ENCODE measurements at places on chromosomes 1 and 21.
A peak's percentile ranks its signal among the peaks of the same experiment; 100 is the strongest.

DNA sequence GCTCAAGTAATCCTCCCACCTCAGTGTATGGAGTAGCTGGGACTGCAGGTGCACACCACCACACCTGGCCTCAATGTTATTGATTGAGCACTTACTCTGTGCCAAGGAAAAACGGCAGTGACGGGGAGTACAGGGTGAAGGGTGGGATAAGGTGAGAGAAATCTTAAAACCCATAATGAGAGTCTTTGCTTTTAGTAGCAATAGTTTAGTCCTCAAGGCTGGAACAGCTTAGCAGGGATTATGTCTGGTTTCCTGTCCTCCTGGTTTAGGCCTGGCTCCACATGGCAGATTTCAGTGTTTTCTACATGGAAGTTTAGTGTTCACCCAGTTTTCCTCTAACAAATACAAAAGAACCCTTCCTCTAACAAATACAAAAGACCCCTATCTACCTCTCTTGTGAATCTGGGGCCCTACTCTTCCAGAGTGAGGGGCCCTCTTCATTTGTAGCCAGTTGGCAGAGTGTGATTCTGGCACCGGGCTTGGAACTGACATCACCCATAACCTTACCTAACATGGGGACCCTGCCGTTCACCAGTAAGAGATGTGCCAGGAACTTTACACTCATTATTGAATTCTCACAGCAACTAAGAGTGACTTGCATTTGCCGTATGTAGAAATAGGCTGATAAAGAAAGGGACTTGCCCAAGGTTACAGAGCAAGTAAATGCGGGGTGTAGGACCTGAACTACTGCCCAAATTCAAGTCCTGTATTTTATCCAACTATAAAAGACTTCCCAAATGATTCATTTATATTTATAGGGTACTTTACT is 6.9 kb downstream of the ZNF691 start:
- no peak for DNase-seq

GRCh38 chr21:29708401-29708800 is 231.4 kb downstream of the GRIK1 start:
- DNase-seq = no peak

DNA sequence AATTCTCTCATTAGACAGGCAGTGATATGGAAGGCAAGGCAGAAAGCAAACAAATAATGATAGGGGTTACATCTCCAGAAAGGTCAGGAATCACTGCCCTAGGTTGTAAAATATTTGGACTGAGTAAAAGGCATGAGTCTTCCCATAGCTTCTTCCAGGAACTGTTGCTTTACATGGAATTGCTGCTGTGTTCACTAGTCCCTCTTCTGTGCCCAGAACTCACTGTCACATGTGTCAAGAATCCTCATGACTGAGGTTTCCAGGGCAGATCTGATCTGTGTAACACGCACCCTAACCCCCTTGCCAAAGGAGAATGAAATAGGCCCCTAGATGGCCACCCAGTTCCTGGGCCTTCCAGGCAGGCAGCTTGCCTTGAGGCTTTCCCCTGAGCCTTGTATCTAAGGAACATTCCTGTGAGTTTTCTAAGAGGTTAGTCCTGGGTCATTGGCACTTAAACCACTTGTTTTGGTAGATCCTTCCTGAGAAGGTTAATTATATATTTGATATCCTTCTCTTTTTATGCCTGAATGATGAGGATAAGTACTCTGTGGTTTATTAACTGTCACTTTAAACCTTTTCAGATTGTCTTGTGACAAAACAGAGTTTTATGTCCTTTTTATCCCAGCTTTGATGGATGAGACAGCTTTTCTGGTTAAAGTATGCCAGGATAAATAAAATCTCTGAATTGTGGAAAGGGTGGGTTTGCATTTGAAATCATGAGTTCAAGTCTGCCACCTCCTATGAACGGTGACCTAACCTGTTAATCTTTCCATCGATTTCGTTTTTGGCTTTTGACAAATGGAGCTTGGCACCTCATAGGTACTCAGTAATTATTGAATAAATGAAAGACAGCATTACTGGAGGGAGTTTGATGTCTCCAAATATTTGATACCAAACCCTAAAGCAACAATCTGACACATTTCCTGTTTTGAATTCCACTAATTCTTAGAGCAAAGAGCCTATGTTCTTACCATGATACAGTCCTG is 163.3 kb downstream of the DHRS3 start:
- DNase-seq = no peak

DNA sequence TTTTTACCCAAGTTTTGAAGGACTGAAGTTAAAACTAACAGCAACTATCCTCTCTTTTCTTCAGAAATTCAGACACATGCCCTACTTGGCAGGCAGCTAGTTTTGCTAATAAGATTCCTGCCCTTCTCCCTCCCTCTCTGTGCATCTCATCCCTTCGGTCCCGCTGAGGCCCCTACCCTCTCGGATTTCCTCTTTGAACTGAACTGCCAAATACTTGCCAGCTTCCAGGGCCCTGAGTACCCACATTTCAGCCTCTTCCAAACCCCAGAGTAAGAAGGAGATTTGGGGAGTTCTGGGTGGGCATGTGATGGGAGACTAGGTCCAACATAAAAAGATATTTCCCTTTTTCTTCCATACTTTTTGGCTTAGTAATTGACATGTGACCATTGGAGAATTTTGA is 116.5 kb upstream of the JUN start:
- no peak for DNase-seq

- DNase-seq = no peak
Measured at GRCh38 chr1:59436637-59437036, 139.7 kb downstream of the FGGY start.

DNA sequence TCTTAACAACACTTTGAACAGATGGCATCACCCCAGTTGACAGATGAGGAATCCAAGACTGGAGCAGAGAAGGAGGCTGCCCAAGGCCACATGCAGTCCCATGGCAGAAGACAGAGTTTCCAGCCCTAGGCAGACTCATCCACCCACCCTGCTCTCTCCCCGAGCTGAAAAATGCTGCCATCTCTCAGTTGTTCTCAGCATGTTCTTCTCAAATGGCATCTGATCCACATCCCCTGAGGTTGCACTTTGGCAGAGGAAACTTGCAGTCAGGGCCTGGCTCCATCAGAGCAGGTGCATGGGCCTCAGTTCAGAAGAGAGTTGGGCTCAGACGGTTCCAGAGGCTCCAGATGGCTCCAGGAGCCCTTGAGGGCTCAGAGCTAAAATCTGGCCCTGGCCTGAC is 709.4 kb downstream of the MATN1 start:
- DNase-seq = no peak

- no peak for DNase-seq
Measured at GRCh38 chr1:23862640-23863039, 5.5 kb downstream of the FUCA1 start.

DNA sequence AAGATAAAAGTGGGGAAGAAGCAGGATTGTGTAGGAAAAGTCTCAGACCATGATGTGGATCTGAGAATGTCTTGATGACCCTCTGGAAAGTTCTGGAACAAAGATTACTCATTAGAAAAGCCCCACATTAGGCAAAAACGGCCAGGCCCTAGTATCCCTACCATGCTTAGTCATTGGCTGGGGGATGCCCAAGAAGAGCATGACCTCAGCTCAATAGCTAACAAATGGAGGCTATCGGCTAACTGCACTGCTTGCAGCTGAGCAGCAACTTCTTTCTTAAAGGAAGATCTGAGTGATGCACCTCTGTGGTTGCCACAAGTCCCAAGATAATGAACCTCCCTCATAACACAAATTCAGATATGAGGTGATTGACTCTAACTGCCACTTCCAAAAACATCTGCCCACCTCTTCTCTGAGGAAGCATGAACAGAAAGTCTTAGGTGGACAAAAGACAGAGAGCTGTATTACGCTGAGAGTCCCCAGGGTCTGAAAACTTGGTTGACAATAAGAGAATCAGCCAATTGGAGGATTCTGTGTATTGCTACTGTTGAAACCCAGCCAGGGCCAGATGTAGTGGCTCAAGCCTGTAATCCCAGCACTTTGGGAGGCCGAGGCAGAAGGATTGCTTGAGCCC is 64.6 kb upstream of the AK4 start:
- DNase-seq = no peak

DNA sequence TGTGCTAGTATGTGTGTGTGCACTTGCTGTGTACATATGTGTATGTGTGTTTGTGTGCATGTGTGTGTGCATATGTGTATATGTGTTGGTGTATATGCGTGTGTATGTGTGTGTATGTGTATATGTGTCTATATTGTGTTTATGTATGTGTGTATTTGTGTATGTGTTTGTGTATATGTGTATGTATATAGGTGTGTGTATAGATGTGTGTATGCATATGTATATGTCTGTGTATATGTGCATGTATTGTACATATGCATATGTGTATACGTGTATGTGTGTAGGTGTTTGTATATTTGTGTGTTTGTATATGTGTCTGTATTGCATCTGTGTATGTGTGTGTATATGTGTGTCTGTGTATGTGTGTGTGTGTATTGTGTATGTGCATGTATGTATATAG is 59.1 kb downstream of the EDN2 start:
- DNase-seq = no peak

DNA sequence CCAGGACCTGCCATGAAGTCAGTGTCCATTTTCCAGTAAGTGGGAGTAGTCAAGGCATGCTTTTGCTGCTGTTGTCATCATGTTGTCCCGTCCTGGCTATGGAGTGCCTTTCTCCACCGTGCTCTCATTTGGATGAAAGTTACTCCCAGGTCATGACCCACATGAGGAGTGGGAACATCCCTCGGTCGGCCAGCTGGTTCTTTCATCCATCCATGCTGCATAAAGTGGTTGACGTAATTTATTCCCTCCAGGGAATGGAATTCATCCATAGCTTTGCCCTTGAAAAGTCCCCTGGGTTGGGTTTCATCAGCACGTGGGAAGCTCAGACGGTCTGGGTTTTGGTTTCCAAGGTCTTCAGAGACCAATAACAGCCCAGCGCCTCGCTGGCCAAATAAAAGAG is 11.6 kb downstream of the PLA2G2A start:
- DNase-seq = no peak

GRCh38 chr1:164891615-164892014 is 332.6 kb downstream of the PBX1 start:
- DNase-seq = no peak

DNA sequence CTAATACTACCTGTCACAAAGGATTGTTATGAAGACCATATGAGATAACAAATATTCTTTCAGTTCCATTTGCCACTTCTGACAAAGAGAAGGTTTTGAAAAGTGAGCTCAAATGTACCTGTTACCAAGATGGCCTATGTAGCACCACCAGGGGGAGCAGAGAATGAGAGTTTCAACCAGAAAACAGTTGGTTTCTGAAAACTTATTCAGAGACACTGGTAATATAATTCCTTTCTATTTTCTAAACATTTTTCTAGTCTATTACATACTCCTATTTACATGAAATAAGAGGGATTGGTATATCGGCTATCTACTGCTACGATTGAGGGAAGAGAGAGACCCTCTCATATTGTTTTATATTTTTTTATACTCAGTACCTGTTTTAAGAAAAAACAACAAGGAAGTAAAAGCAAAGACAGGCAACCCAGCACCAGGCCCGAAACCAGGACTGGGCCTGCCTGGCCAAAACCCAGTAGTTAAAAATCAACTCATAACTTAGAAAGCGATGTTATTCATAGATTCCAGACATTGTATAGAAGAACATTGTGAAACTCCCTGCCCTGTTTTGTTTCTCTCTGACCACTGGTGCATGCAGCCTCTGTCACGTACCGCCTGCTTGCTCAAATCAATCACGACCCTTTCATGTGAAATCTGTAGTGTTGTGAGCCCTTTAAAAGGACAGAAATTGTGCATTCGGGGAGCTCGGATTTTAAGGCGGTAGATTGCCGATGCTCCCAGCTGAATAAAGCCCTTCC is 48.3 kb downstream of the IL23R start:
- DNase-seq = peak; percentile 18

GRCh38 chr1:94215955-94216354 is 21.4 kb downstream of the ARHGAP29 start:
- DNase-seq = no peak

DNA sequence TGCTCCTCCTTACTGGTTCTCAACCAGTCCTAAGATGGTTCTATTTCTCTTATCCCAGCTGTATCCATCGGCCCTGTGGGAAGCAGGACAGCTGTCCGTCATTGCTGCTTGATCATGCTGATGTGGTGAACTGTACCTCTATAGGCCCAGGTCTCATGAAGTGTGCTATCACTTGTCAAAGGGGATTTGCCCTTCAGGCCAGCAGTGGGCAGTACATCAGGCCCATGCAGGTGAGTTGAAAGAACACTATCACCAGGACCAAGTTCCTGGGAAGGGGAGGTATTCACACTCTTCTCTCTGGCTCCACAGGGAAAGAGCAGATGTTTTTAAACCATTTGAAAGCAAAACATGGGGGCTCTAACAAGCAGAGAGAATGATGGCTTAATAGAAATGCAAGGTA is 302.6 kb downstream of the PAPPA2 start:
- DNase-seq = no peak

GRCh38 chr1:24898152-24898908 is 31.7 kb downstream of the RUNX3 start:
- peak; percentile 65 for DNase-seq

GRCh38 chr21:41705546-41706262 is 61.1 kb downstream of the RIPK4 start:
- no peak for DNase-seq

DNA sequence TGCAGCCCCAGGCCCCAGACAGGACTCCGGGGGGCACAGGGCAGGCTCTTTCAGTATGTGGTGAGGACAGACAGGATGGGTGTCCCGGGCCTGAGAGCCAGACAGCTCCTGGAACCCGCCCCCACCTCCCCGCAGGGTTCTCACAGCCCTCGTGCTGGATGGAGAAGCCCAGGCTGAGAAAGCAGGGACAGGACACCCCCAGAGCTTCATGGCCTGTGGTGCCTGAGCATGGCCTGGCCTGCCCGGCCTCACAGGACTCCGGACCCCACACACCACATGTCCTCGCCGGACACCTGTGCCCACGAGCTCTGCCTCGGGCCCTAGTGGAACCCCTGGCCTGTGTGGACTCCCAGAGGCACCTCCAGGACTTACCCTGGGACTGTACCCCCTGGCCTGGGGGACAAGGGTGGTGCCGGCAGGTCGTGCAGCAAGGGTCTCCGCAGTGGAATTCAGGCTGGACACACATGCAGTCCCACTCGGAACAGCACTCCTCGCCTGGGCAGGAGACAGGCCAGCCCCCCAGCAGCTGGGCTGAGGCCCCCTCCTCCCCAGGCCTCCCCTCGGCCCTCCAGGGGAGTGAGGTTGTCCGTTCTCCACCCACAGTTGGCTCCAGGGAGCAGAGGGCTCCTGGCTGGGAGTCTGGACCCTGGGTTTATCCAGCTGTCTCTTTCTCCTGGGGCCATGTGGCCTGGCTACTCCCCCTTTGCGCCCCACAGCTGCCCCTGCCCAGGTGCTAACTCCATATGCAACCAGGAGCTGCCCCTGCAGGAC is 1.2 kb downstream of the TNFRSF18 start:
- DNase-seq = peak; percentile 34

DNA sequence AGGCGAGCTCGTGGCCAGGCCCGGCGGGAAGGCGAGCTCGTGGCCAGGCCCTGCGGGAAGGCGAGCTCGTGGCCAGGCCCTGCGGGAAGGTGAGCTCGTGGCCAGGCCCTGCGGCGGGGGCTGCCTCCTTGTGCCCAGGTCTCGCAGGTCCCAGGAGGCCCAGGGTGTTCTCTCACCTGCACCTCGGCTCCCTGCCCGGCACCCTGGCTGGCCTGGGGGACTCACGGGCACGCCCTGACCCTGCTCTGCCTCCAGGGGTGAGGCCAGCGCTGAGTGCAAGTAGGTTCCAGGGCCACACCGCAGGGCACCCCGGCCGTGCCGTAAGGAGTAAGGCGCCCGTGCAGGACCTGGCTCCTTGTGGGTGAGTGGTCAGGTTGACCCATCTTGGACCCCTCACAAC is 4.4 kb downstream of the SDF4 start:
- no peak for DNase-seq

GRCh38 chr21:22582026-22582425 is 1583.8 kb downstream of the NCAM2 start:
- DNase-seq = no peak
